ENCODE measurements at places on chromosomes 3 and 15.

DNA sequence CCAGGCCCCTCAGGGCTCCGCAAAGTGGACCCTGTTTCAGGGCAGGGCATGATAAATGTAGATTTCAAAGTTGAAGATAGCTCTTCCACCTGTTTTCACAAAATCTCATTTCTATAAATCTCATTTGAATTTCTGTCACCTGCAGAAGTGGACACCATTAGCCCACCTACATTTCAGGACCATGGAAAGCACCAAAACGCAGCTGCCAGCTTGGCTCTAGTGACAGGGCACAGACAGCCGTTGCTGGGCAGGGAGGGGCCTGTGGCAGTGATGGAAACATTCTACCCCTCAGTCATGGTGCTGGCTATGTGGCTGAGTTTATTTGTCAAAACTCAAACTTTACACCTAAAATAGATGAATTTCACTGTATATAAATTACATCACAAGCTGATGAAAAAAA lies 40.4 kb downstream of the PRR23E start:
- no peak for DNase-seq

GRCh38 chr15:62472616-62473299 lies 307.7 kb upstream of the C2CD4B start:
- no peak for DNase-seq

- no peak for DNase-seq
Observed at GRCh38 chr3:185332026-185332735, 30.8 kb upstream of the MAP3K13 start.

DNA sequence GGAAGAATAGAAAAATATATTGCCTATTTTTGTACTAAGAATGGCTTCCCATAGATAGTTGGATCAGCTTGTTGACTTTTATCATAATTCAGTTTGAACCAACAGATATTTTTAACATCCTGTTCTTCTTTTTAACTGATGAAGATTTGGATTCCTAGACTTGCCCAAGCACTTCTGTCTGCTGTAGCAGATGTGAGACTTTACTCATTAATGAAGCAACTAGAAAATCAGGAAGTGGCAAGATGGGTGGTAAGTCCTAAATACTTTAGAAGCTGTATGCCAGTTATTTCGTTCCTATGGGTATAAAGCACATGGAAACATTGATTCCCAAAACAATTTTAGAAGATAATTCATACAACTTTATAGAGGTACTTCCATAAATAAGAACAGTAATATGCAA lies 8.4 kb downstream of the PIGB start:
- no peak for DNase-seq

GRCh38 chr15:74960995-74961588 lies 4.5 kb upstream of the RPP25 start:
- DNase-seq = no peak
